ENCODE measurements at places on chromosomes 13 and 19.

DNA sequence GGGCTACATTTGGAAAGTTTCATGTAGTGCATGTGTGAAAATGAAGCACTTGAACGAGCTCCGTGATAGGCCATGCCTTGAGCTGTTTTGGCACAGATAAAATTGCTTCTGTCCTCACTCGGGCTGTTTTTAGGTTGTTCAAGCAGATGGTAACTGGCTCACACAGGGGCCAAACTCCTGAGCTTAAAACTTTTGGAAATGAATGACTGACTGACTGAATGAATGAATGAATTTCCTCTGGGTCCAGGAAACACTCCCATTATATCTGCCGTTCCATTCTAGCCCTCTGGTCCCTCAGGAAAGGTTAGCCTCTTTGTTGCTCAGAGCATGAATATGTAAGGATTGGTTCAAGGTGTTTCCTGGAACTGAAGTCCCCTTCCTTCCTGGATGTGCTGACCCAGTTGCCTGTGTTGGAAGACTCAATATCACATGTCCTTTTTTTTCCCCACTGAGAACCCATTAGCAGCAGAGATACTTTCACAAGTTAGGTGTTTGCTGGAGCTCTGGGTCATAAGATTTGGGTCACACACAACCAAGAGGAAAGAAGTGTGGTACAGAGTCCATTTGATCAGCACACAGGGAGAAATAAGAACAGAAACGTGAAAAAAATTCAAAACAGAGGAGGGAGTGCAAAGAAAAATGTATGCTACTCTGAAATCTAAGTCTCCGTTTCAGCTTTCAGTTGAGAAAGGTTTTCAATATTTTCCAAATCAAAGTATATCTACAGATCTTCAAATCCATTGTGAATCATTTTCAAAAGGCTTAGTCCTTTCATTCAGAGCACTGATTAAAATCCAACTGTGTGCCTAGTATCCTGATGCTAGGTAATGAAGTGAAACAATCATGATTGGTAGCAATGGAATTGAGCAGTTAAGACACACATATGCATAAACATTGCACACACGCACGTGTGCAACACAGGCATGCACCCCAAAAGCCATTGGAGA is 18.9 kb downstream of the MBNL2 start:
- no peak for DNase-seq

- DNase-seq: peak; percentile 89
Measured at GRCh38 chr13:28138756-28139470, 568 bp downstream of the PAN3 start.

GRCh38 chr19:54136086-54136863 is 1.3 kb upstream of the CNOT3 start:
- no peak for DNase-seq

- DNase-seq: no peak
Measured at GRCh38 chr19:52943134-52943883, 19.4 kb downstream of the ZNF816 start.

GRCh38 chr13:94419304-94419924 is 60.1 kb downstream of the DCT start:
- DNase-seq: no peak

DNA sequence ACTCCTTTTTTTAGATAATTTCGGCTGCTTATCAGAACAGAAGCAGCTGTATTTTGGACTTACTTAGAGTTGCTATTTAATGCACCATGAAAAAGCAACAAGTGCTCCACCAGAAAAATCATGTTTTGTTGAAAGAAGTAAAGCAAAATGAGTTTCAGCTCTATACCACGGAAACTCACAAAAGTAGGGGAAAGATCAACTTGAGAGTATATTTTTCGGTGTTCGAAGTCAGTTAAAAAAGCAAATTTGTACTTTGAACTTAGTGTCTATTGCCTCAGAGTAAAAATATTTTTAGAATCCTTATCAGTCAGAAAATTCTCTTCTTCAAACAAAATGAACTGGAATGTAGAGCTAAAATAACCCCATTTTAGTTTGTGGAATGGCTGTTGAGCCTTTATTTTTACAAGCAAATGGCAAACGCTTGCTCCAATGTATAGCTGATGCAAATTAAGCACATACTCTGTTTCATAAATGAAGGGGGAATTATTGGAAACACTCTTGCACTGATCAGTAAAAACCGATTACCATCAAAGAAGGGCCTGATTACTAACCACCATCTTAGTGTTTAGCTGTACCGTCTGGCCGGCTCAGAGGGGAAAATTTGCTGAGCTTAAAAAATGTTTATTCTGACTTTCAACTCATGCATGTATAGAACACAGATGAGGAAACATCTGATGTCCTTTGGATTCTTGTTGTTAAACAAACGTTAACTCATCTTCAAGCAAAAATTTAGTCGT is 540.7 kb downstream of the GPC6 start:
- DNase-seq: no peak

GRCh38 chr13:95020298-95020987 is 280.8 kb downstream of the ABCC4 start:
- no peak for DNase-seq

GRCh38 chr13:48925001-48925400 is 50.7 kb upstream of the FNDC3A start:
- no peak for DNase-seq

DNA sequence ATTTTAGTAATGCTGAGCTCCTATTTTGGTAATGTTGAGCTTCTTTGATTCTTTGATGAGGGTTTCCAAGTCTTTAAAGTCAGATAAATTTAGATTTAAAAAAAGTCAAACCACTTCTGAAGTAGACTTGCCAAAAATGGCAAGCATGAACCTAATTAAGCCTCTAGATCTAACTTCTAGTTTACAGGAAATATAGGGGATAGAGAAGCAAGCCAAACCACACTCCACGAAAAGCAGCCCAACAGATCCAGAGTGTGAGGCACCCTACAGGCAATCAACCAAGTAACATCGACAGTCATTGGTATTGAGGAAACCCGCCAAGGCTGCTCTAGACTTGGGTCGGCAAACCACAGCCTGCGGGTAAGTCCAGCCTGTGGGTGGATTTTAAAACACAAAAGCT is 3.7 kb downstream of the GGACT start:
- no peak for DNase-seq

GRCh38 chr13:110581506-110582185 is 20.1 kb upstream of the RAB20 start:
- no peak for DNase-seq

DNA sequence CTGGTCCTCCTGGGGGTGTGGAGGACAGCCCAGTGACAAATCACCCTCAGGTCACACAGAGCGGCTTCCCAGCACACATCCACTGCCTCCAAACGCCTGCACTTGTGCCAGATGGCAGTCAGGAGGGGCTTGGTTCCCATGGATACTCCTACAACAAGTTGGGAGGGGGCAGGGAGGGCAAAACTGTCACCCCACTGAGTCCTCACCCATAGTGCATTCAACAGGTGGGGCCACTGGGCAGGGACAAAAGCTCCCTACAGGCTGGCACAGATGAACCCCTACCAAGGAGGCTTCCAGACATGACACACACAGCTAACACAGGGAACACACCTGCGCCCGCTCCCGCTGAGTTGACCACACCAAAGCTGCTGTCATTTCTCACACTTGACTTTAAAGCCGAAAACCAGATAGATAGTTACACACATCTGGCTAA is 120.5 kb downstream of the STK24 start:
- no peak for DNase-seq

- DNase-seq: no peak
Measured at GRCh38 chr19:19475849-19476828, 39.2 kb downstream of the TSSK6 start.

GRCh38 chr13:33152389-33152788 is 133.2 kb downstream of the STARD13 start:
- DNase-seq: no peak

DNA sequence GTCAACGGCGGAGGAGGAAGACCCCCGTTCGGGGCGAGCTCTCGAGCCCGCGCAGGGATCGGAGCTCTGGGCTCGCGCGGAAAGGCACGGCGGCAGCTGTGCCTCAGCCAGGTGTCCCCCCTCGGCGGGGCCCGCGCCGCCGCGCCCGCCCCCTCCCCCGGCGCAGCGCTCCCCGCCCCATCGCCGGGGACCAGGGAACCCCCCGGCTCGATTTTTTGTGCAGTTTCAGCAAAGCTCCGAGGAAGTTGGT is 110.0 kb downstream of the KCNRG start:
- DNase-seq: no peak

DNA sequence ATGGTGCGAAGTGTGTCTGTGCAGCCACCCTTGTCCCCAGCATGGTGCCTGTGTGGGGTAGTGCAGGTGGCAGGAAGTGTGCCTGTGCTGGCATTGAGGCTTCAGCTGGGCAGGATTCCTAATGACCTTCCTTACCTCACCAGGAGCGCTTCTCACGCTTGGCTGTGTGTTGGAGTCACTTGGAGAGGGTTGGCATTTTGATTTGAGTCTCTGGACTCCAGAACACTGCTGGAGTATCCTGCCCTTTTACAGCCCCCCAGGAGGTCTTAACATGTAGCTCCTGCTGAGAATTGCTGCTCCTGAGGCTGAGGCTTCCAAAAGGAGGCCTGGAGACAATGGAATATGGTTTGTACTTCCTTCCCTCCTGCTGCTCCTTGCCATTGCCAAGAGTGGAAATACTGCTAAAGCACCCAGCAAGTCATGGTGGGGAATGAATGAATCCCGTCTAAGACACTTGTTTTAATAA is 87.1 kb downstream of the ARHGEF7 start:
- DNase-seq: no peak

DNA sequence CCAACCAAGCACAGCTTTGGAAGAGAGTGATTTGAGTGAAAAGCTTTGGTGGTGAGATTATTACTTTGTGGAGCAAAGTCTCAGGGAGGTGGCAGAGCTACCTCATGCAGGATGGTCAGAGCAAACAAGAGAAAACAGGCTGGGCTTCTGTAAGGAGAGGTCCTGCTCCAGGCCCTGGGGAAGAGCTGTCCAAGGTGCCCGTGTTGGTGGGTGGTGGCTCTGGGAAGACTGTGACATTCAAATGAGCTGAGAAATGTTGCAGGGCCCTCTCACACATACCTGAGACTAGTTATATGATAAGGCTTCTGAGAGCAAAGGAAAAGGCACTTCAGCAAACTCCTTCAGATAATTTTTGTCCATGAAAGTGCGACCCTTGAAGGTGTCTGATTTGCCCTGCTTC is 205.5 kb upstream of the SOX21 start:
- no peak for DNase-seq

GRCh38 chr19:51462276-51462675 is 4.0 kb upstream of the SIGLEC8 start:
- DNase-seq: no peak

DNA sequence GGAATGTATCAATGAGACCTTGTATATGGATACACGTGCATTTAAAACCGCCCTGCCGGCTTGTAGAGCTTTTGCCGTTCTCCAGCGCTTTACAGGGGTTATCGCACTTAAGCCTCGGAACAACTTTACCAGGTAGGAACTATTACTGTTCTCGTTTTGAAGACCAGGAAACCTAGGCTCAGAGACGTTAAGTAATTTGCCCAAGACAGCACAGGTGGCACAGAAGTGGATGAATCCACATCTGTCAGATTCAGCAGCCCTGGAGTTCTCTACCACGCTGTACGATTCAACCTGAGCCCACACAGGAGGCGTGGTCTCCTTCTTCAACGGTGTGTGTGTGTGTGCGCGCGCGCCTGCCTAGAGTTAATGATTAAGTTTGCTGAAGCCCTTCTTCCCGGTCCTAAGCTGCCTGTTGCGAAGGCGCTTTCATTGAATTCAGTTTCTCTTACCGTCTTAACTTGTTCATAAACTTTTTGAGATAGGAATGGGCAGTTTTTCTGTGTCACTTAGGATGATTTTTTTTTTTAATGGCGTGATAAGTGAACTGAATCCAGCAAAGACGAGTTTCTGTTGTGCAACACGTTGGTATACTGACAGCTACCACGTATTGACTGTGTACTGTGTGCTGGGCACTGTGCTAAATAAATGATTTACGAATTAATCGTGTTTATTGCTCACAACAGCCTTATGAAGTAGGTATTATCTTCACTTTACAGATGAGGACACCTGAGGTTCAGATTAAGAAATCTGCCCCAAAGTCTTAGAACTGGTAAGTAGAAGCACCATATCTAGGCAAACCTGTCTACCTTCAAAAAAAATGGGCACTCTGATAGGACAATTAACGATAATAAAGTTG is 67.4 kb downstream of the KCNRG start:
- DNase-seq: no peak

- no peak for DNase-seq
Measured at GRCh38 chr13:106145997-106146864, 389.2 kb downstream of the EFNB2 start.

DNA sequence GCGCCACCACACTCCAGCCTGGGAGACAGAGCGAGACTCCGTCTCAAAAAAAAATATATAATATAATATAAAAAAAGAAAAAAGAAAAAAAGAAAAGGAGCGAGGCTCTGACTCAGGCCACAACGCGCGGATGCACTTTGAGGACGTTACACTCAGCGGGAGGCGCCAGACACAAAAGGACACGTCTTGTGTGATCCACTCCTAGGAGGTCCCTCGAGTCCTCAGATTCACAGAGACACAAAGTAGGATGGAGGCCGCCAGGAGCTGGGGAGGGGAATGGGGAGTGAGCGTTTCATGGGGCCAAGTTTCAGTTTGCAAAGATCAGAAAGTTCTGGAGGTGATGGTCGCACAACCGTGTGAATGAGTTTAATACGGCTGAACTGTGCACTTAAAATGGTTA is 8.5 kb upstream of the ABHD17A start:
- DNase-seq: peak; percentile 63

GRCh38 chr19:49555600-49556411 is 24.6 kb downstream of the NOSIP start:
- no peak for DNase-seq

GRCh38 chr19:18128044-18128443 is 24.9 kb upstream of the PIK3R2 start:
- DNase-seq: no peak

DNA sequence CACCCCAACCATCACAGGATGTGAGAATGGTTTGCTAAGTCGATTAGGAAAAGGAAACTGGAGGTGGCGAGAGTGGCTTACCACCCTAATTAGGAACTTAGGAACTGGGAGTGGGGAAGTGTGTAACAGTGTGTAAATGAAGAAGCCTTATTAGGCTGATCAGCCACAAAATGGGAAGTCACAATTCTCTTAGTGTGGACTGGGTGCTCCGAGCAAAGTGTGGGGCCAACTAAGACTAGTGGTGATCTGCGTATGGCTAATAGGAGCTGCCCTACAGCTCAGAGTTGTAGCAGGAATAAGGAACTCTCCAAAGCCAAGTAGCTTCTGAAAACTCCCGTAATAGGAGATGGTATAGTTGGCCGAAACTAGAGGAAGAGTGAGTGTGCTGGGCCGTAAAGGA is 7.6 kb downstream of the SIGLEC11 start:
- no peak for DNase-seq

DNA sequence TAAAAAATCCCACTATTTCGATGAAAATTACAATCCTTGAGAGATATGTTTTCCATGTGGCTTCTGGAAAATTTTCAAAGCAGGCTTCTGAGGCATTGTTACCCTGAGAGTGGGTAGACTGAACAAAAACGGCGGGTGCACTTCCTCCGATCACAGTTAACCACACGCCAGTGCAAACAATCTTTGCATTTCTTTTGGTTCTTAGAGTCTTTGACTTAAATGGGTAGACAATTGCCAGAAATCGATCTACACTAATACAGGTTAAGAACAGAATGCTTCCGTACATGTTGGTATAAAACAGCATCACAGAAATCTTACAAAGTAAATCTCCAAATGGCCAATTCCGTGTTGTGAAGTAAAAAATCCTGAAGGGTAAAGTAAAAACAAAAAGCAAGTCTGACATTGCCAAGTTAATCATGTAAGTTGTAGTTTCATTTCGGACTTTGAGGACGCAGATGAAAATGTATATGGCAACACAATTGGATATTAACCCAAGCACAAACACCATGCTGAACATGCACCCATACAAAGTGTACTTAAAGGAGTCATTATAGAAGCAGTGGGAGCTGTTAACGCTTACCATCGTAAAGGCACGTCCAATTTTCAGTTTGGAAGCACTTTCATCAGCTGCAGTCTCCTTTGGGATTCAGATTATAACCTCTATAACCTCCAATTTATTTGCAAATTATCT is 927 bp downstream of the LPAR6 start:
- DNase-seq: no peak
